Activated T-cell treated with anti-CD3 and anti-CD28 coated beads, Interleukin-2, amount 50 U/mL, for 4 hours (primary cell): ENCODE measurements at places on chromosomes 7 and 10.

DNA sequence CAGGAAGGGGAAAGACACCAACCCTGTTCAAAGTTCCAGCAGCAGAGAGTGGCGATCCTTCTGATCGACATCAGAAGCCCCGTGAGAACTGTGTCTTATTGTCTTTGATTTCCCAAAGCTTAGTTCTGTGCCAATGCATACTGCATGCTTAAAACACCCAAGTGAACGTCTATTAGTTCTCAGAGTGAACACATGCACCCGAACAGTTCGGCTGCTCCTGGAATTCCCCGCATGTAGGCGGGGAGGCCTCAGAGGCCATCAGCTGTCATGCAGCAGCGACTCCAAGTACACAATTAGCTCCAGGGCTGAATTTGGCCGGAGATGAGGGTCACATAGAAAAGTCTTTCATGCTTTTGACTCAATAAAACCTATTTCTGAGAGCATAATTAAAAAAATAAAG, 276.9 kb downstream of the ZMYND11 start:
- DNase-seq = no peak

- DNase-seq = no peak
Measured at GRCh38 chr7:169276-170172, 22.8 kb upstream of the FAM20C start.

- no peak for DNase-seq
Measured at GRCh38 chr10:11797847-11798633, 25.1 kb upstream of the PROSER2 start.

- no peak for DNase-seq
Measured at GRCh38 chr10:87837445-87837844, 19.4 kb upstream of the ATAD1 start.

- DNase-seq = no peak
Measured at GRCh38 chr10:62001898-62002297, 100.4 kb downstream of the ARID5B start.

GRCh38 chr10:23158370-23158769, 33.7 kb upstream of the PTF1A start:
- DNase-seq = peak; percentile 15

DNA sequence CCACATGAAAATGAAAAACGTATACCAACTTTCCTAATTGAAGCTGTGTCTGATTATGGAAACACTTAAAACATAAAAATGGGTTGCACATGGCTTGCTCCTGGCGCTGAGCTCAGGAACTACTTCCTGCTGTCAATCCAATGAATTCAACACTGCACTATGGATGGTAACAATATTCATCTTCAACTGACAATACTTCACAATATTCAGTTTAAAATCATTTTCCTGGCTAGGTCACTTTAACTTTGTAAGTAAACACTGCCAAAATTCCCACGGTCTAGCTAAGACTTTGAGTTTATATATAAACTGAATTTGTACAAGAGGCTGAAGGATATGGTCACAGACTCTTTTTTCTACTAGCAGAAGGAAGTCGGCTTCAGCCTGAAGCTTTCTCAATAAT, 556.9 kb downstream of the TNS3 start:
- DNase-seq = no peak

GRCh38 chr10:46254467-46254866, 32.3 kb upstream of the ANTXRL start:
- no peak for DNase-seq

DNA sequence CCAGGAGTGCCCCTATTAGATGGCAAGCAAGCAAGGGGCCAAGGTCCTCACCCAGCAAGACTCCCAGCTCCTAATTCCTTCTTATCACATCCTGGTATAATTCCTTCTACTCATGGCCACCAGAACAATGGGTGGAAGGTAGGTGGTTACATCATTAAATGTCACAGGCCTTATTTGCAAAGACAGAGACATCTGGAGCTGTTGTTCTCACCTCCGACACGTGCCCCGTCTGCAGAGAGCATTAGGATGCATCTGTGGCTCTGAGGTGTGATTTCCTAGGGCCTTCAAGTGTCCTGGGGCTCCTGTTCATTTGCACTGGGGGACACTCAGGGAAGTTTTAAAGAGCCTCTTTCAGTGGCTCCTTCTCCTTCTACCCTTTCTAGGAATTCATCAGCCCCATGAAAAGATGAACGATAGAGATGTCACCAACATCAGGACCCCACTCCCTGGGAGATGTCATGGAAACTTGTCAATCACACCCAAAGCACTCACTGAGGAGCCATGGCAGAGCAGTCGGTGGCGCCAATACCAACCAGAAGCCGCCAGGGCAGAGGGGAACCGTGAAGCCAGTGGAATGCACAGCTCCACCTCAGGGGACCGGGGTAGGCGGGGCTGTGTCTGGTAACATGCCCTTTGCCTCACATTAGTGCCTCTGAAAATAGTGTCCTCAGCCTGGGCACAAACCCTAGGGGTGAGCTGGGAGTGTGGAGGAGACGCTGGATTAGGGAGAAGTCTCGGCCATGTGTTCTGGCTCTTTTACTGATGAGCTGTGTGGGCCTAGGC, 2.9 kb upstream of the ATP6V0E2 start:
- DNase-seq = no peak

- no peak for DNase-seq
Measured at GRCh38 chr10:13311177-13311575, 11.3 kb upstream of the PHYH start.

- no peak for DNase-seq
Measured at GRCh38 chr10:79066411-79067240, 2.1 kb upstream of the ZMIZ1 start.

- DNase-seq = no peak
Measured at GRCh38 chr7:106466867-106467266, 182.1 kb upstream of the NAMPT start.

DNA sequence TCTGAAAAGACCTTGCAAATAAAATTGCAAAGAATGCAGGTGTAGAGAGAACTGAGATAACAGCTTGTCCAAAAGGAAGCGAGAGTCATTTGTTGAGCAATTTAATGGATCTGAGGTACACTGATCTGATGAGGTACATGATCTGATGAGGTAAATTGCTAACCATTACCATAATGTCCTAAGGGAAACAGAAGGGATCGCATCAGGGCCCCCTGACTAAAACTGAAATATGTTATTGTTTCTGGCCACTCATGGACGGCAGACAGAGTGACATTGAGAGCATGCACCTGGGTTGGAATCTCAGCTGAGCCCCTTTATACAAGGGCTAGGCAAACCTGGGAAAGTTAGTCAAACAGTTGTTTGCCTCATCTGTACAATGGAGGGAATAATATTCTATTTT, 15.8 kb upstream of the PAPSS2 start:
- no peak for DNase-seq

- DNase-seq = no peak
Measured at GRCh38 chr7:106486331-106486730, 174.6 kb downstream of the CCDC71L start.

DNA sequence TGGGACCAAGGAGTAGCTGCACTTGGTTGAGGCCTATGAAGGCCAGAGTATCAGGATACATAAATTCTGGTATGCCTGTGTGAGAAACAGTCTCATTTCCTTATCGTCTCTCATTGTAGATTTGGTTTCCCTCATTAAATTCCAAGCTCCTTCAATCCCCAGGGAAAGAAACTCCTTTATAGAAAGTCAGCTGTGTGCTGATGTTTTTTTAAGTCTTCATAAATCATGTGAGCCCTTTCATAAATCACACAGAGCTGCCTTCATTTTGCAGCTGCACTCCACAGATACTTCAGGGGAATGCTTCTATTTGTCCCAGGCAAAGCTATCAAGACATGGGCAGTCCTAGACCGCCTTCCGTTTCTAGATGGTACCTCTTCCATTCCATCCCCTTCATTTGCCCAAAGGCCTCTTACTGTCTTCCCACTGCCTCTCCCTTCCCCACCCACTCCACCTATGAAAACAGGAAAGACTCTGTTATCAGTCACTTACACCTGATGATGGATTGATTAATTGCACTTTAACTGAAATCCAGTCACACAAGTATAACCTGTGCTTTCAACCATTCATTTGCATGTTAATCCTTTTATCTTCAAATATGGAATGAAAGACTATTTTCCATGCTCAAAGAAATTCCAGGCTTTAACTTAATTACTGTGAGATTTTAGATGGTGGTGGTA, 290.2 kb downstream of the C7orf25 start:
- DNase-seq = no peak

DNA sequence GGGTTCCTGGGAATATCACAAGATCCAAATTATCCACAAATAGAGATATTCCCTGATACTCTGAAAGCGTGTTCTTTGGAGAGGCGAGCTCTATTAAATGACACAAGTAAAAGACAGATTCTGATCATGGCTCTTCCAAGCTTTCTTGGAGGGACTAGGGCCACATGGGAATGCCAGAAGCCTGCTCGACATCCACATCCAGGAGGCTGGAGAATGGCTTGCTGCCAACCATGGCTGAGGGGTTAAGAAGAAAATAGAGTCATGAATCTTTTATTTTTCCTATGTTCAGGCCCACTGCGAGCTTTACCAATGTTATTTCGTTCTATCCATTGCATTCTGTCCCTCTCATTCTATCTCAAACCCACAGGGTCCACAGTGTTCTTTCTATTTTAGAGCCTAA, 1018.0 kb upstream of the CELF2 start:
- no peak for DNase-seq

GRCh38 chr10:112658900-112659638, 212.1 kb downstream of the VTI1A start:
- DNase-seq = no peak

GRCh38 chr10:16787361-16787791, 29.8 kb downstream of the RSU1 start:
- DNase-seq = peak; percentile 52

- no peak for DNase-seq
Measured at GRCh38 chr7:88328787-88329186, 22.1 kb upstream of the STEAP4 start.

DNA sequence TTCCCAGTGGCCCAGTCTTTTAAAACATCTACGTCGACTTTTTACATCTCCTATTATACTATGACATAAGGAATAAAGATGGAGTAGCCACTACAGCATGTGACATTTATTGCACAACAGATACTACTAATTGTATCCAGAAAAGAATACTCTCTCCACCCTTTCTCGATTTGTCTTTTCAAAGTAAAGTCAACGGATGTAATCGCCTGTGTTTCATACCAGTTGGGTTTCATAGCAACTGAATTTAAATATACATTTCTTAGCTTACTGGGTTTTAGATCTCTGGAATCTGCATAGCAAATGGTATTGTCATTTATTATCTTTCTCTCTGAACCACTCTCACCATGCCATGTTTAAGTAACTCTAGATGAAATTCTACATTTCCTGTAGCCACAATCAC, 86.4 kb upstream of the TRIL start:
- DNase-seq = no peak

- peak; percentile 27 for DNase-seq
Measured at GRCh38 chr10:21724687-21725367, 190.8 kb downstream of the MLLT10 start.

- peak; percentile 72 for DNase-seq
Measured at GRCh38 chr7:134669845-134670373, 23.3 kb downstream of the BPGM start.

- peak; percentile 60 for DNase-seq
Measured at GRCh38 chr10:8048281-8049008, 6.0 kb upstream of the GATA3 start.

GRCh38 chr7:44277851-44278250, 47.5 kb downstream of the CAMK2B start:
- no peak for DNase-seq

DNA sequence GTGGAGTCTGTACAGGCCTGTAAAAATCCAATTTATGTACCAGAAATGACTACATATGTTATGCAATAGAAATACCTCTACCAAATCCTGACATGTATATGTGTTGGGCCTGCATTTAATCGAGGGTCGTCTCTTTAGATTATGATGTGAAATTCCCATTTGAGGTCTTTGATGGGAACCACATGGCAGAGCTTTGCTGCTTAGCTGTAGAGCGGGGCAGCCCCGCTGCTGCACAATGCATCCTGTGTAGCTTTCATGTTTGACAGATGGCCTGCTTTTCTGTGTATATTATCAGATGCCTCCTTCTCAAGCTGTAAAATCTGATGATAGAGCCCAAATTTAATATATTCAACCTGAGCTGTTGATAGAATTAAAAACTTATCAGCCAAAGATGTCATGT, 65.8 kb downstream of the RAB18 start:
- DNase-seq = no peak

DNA sequence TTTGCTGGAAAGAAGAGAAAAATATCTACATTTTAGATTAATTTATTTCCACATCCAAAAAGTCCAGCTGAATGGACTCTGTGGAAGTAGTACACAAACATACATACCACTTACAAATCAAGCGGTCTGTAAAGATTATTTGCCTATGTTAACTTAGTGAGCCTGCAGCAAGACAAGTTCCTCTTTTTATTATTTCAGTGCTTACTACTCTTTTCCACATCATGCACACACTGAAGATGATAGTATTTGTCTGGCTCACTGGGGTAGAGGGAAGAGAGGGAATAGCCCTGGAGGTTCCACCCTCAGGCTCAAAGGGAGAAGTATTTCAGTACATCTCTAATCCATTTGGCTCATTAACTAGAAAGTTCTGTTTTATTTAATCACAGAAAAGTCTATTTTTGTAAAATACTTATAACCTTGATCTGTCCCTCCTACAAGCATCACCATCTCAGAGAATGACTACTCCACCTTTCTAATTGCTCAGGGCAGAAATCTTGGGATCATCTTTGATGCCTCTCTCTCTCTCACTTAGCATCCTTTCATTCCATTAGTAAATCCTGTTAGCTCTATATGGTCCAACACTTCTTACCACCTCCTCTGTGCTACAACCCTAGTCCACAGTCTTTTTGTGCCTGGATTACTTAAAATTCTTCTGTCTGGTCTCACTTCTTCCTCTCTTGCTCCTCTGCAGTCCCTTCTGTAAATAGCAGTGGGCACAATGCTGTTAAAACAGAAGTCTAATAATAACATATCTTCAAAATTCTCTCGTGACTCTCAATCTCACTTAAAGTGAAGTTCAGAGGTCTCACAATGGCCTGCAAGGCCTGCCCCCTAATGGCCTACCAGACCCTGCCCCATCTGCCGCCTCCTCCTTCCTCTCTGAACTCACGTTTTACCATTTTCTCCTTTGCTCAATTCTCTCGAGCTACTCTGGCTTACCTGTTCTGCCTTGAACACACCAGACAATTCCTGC, 64.3 kb upstream of the CCDC6 start:
- no peak for DNase-seq

DNA sequence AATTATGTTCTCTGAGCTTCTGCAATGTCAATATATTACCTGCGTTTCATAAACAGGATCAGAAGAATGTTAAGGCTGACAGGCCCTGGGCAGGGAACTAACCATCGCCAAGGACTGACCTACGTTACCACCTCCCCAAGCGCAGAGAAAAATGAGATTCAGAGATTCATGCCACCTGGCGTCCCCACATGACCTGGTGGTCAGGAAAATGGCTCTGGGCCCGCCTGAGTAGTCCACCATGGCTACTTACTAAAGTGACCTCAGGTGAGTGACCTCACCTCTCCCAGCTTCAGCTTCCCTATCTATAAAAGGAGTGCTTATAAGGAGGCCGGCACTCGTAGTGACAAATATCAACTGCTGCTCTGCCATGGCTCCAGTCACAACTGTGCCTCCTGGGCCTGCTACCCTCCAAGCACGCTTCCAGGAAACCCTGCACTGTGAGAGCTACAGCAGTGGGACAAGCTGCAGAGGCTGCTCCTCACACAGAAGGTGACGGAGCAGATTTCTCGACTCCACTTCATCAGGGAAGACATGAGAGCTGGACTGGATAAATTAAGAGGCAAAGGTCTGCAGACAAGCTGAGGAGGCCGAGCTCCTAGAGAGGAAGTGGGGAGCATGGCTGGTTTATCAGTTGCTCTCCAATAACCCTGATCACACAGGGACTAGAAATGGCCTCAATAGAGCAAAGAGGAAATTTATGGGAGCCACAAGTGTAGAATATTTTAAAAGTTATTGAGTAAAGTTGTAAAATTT, 103.0 kb downstream of the RNF216 start:
- DNase-seq = no peak

GRCh38 chr7:94011714-94012353, 7.7 kb upstream of the BET1 start:
- no peak for DNase-seq
